Activated naive CD4-positive, alpha-beta T cell treated with anti-CD3 and anti-CD28 coated beads, Interleukin-2, amount 10 ng/mL, durations not matched to agents 7 days and 5 days (primary cell): ENCODE measurements at places on chromosomes 3 and 15.
A peak's percentile ranks its signal among the peaks of the same experiment; 100 is the strongest.

- DNase-seq, result no peak
Observed at GRCh38 chr3:64049136-64049535, 25.8 kb upstream of the PSMD6 start.

DNA sequence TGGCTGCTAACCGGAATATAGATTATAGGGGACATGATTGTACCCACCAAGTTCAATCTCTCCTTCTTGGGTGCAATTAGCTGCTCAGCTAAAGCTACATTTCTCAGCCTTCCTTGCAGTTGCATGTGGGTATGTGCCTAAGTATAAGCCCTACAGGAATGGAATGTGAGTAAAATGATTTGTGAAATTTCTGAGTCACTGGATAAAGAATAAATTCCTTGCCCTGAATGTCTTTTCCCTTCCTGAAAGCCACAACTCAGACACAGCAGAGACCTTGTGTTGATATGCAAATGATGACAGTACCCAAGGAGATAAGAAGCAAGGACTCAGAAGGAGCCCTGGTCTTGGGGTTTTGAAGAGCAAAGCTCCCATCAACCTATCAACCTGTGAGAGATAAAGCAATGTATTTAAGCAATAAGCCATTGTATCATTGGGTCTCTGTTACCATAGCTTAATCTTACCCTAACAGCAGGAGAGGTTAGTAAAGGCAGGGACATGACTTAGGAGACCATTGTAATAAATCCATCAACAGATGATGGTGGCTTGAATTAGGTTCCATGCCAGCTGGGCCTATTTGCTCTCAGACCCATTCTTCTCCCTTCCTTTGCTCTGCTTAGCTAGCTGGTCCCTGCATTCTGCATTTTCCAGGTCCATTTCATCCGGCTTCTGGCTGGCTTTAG lies 25.6 kb upstream of the ZNF280D start:
- DNase-seq, result no peak

DNA sequence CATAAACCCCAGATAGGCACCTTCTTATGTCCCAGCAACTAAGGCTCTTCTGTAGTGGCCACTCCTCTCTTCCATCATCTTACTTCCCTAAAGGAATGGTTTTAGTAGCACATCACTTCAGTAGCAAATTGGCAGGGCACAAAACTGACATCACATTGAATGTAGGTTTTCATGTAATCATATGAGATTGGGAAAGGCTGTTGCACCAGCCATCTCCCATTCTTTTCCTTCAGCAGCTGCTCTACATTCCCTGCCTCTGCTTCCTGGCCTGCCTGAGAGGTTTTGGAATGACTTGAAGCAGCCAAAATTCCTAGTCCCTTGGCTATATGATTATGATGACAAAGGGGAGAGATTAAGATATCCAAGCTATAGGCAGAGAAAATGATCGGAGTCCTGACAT lies 36.5 kb downstream of the NSUN3 start:
- no peak for DNase-seq

DNA sequence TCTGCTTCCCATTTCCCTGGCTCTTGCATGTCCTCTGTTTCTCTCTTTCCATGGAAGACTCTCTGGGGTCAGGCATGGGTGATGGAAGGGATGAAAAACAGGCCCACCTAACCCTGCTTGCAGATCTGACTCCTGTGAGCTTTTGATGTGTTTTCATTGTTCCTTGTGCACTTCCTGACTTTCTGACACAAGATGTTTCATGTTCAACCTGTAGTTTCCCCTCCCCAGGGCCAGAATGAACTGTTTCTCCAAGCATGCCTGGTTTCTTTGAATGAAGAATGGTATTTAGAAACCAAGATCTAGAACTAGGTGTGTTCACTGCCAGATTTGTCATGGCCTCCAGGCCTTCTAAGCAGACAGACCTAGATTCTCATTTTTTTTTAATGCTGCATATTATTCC lies 36.1 kb upstream of the CRTC3 start:
- no peak for DNase-seq

GRCh38 chr3:155070316-155070715 lies 9.8 kb upstream of the MME start:
- no peak for DNase-seq

DNA sequence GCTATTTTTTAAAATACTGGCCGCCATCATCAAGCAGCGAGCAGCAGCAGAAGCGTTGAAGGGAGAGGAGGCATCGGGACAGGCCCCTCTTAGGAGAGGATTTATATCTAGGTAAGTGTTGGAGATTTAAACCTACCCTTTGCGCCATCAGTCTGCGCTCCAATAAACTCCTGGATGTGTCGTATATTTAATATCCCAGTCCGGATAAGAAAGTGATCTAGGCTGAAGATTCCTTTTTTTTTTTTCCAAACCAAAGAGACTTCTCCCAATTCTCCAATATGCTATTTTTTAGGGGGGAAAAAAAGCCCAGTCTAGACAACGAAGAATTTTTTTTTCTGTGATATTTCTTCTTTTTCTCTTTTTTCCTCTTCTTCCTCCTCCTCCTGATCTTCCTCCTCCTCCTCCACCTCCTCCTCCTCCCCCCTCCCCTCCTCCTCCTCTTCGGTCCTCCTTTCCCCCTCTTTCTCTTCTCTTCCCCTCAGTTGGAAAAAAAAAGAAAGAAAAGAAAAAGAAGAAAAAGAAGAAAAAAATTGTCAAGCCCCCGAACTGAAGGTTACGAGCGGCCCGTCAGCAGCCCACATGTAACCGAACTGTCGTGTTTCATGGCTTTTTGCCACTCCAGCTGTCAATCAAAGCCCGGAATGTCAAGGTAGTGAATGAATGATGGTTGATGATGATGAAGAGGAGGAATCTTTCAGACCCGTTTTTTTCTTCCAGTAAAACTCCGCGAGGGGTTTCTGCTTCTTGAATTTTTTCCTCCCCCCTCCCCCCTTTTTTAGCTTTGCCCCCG lies 835 bp downstream of the MEIS2 start:
- no peak for DNase-seq

- DNase-seq, result no peak
Observed at GRCh38 chr3:118525077-118525476, 509.6 kb downstream of the IGSF11 start.

GRCh38 chr3:58299839-58300516 lies 6.1 kb upstream of the RPP14 start:
- DNase-seq, result no peak

GRCh38 chr3:59374818-59375211 lies 325.0 kb upstream of the CFAP20DC start:
- no peak for DNase-seq

DNA sequence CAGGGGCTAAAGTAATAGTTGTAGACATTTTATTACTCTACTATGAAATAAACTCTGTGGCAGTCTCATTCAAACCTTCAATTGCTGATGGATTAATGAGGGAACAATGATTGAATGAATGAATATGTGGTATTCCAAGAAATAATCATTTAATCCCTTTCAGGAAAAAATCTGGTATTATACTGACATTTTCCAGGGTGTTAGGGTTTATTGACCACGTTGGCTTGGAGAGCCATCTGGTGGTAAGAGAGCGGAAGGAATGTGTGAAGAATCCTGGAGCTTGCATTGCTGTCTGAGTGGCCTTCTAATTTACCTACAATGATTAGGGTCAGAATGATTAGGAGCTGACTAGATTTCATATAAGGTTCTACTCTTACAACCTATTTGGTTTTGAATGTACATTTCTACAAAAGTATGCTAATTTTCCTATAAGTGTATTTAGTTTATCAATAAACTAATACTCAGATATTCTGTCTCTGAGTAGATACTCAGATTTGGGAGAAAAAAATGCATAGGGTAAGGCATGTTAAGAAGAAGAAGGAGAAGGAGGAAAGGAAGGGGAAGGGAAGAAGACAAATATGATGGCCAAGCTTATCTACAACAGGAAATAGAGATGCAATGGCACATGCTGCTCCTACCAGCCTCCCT lies 249.9 kb downstream of the ROBO1 start:
- no peak for DNase-seq

- no peak for DNase-seq
Observed at GRCh38 chr3:55270976-55271375, 216.1 kb downstream of the WNT5A start.

DNA sequence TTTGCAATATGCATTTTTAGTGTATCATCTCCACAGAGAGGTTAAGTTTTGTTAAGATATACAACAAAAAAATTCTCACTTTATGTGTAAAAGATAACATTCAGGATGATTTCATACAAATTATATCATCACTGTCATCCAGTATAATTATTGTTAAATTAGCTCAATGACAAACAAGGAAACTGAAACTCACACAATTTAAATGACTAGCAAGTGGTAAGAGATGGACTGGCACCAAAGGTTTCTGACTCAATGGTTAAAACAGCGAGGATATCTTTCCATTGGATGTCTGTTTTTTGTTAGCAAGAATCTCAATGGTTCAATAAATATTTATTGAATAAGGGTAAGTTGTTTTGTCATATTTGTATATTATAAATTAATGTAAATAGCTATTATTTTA lies 22.6 kb downstream of the CIP2A start:
- no peak for DNase-seq

DNA sequence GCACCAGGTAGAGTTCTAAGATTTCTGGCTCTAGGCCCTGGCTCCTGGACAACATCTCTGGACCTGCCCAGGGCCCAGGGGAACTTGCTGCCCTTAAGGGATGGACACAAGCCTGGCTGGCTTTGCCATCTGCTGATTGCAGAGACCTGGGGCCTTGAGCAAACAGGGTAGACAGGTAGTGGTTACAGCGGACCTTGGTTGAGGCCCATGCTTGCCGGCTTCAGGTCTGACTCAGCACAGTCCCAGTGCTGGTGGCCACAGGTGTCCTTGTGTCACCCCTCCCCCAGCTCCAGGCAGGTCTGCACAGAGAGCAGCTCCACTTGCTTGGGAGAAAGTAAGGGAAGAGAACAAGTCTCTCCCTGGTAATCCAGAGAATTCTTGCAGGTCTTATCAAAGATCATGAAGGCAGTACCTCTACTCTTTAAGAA lies 15.9 kb upstream of the ACTL6A start:
- DNase-seq, result no peak

DNA sequence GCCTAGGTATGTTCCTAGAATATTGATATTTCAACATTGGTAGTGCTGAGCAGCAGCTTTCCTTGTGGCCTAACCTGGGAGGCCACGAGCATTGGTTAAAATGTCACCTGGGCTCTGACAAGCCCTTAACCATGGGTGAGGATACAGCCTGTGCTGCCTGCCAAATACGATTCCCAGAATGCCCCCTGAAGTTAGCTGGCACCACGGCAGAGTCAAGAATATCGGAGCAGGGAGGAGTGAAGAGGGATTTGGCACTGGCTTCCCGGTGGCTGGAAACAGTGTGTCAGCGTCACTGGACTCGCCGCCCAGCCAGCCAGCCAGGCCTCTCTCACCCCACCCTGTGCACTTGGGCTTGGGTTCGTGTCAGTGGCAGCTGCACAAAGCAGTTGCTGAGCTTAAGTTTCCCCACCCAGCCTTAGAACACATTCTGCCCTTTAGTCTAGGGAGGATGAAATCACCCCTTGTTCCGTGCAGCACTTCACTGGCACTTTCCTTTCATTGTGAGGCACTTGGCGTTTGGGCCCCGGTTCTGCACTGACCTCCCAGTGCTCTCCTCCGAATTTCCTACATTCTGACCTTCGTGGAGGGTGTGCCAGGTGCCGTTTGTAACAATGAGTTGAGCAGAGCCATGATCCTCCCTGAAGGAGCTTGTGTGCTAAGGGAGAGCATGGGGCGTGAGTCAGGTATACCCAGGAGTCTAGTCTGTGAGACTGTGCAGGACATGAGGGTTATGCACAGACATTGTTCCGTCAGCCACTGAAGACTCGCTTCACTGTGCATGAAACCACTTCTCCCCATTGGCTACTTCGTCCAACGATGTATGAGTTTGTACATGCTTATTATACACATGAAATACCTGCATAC lies 152.8 kb upstream of the BHLHE40 start:
- no peak for DNase-seq

DNA sequence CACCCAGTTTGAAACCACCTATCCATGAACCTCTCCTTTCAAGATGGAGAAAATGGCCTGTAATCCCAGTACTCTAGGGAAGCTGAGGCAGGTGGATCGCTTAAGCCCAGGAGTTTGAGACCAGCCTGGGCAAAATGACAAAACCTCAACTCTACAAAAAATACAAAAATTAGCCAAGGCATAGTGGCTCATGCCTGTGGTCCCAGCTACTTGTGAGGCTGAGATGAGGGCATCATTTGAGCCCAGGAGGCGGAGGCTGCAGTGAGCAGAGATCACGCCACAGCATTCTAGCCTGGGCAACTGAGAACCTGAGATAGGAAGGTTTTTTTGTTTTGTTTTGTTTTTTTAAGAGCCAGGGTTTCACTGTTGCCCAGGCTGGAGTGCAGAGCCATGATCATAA lies 5.4 kb downstream of the TKT start:
- no peak for DNase-seq

- no peak for DNase-seq
Observed at GRCh38 chr3:113241292-113242095, 30.1 kb downstream of the BOC start.

GRCh38 chr3:123028233-123028828 lies 768 bp upstream of the SEMA5B start:
- peak; percentile 24 for DNase-seq

GRCh38 chr3:112382543-112383160 lies 49.7 kb downstream of the CD200 start:
- no peak for DNase-seq

GRCh38 chr3:180274536-180274935 lies 237.8 kb upstream of the PEX5L start:
- DNase-seq, result no peak

DNA sequence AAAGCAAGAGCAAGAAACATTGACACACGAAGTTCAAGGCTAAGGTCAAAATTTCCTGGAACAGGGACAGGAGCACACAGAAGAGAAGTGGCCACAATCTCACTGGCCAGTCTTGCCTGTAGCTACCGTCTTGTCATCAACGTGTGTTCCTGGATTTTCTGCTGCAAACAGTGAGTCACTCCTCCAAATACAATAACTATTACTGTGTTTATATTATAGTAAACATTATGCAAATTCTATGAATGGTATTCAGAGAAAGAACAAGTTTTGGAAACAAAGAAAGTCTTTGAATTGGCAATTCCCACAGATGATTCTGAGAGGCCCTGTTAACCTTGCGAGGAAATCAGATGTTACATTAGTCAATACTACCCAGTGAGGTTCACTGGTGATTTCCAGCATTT lies 220.5 kb downstream of the FAM43A start:
- DNase-seq, result no peak

GRCh38 chr3:116267116-116267515 lies 178.2 kb downstream of the LSAMP start:
- no peak for DNase-seq
